Left lung (tissue), 14 donors: ENCODE measurements at places on chromosomes 2 and 18. TPM values are rescaled to one million over a fixed set of nuclear protein-coding genes. Genes with fewer than 3 reads are reported as not detected.

Gene SCN2A
- polyA plus RNA-seq: 0.43 TPM

Gene APLF
- 3.3 TPM for polyA plus RNA-seq

Gene NT5DC4
- polyA plus RNA-seq: not detected

Gene CD302
- 54.9 TPM for polyA plus RNA-seq

Gene IRS1
- 43.5 TPM for polyA plus RNA-seq

DNA sequence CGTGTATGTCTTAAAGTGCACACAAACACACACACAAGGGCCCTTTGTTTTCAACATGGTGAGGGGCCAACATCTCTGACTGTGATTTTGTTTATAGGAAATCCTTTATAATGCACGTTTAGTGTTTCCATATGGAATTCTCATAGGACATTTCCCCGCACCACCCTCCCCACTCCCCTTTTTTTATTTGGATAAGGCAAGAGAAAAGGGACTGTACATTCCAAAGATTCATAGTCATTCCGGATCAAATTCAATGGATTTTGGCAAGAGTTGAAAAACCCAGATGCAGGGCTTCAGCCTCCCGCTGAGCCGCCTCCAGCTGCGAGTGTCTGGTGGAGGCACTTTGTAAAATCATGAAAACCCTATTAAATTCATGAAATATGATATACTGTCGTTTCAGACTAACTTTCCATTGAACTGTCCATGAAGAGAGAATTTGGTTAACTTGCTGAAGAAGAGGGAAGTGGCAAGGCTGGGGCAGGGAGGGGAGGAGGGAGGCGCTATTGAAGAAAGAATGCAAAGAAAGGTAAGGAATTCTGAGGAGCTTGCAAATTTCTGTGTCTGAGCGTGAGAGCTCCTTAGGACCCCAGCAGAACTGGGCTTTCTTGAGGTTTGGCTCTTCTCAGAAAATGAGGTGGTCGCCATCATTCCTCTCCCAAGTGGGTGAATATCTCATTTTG, 25.8 kb upstream of the SLC14A2 start:
- H3K4me1 ChIP-seq: no peaks in the 10 kb centered on the region
- no peaks in the 10 kb centered on the region for H3K27me3 ChIP-seq
- no peak for DNase-seq

GRCh38 chr2:240611601-240612210, 13.6 kb upstream of the GPR35 start:
- DNase-seq: no peak
- no peak overlapping the region for H3K27ac ChIP-seq
- no peak overlapping the region for H3K4me3 ChIP-seq
- H3K27me3 ChIP-seq: no peaks in the 10 kb centered on the region

GRCh38 chr2:43948370-43948769, 47.4 kb downstream of the LRPPRC start:
- H3K27ac ChIP-seq: no peak overlapping the region
- no peak for DNase-seq
- H3K36me3 ChIP-seq: no peaks in the 10 kb centered on the region
- no peak overlapping the region for H3K4me3 ChIP-seq

GRCh38 chr2:63408530-63408929, 179.7 kb downstream of the WDPCP start:
- DNase-seq: no peak
- peaks cover 6% of the 10 kb centered on the region for H3K36me3 ChIP-seq
- H3K4me3 ChIP-seq: no peak overlapping the region
- H3K27ac ChIP-seq: no peak overlapping the region
- H3K27me3 ChIP-seq: no peaks in the 10 kb centered on the region
- H3K4me1 ChIP-seq: no peaks in the 10 kb centered on the region

- H3K27me3 ChIP-seq: no peaks in the 10 kb centered on the region
- DNase-seq: no peak
- H3K36me3 ChIP-seq: no peaks in the 10 kb centered on the region
- H3K4me3 ChIP-seq: no peak overlapping the region
- H3K4me1 ChIP-seq: peaks cover 84% of the 10 kb centered on the region
Observed at GRCh38 chr18:9714266-9715087, 6.4 kb downstream of the RAB31 start.

DNA sequence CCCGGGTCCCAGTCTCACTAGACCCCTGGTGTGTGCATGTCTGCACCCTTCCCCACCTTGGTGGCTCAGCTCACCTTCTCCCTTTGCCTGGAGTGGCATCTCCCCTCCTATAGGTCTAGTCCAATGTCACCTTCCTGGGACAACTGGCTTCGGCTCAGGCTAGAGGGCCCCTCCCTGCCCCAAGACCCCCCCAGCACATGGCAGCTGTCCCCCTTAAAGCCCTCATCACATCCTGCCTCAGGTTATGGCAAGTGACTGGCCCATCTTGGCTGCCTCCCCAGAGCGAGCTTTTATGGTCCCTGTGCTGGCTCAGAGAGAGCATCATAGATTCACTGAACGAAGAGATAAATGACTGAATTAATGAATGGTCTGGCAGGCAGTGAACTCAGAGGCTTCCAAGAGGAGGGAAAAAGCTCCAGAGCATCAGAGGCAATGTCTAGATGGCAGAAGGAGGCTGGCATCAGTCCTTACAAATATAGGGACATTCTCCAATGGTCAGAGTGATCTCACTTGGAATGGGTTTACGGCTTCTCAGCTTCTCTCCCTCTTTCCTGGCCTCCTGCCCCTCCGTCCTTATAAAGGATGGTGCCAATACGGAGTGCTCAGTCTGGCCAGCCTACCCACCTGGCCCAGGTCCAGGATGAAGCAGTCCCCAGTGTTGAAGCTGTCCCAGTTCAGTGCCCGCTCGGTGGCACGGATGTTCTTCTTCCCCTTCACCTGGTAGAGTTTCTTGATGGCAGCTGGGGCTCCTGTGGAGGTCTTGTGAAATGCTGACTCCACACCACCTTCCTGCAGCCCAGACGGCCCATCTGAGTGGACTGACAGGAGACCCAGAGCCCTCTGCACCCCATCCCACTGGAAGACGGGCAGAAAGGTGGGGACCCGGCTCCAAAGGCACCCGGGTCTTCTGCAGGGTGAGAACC, 9.4 kb downstream of the CAPG start:
- no peaks in the 10 kb centered on the region for H3K27me3 ChIP-seq
- no peaks in the 10 kb centered on the region for H3K4me1 ChIP-seq
- H3K36me3 ChIP-seq: peaks cover 70% of the 10 kb centered on the region
- H3K27ac ChIP-seq: no peak overlapping the region
- no peak for DNase-seq

DNA sequence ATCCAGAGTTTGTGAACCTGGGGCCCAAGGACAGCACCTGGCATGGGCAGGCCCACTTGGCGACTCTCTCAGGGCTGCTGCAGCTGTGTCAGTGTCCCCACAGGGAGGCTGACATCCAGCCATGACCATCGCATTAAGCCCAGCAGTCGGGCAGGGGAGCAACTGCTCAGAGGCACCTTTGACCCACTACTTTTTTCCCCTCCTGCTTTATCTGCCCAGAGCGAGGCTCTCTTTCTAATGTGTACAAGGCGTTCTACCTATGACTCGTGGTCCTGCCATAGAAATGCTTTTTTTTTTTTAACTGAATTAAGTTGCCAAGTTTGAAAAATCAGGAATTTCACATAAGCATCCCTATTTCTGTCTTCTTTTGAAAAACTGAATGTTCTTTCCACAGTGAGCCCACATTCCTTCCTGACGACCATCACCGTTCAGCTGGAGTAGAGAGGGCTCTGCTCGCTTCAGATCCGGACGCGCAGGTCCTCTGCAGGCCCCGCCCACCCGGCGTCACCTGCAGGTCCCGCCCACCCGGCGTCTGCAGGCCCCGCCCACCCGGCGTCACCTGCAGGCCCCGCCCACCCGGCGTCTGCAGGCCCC, 403 bp upstream of the CLUL1 start:
- no peak overlapping the region for H3K27ac ChIP-seq
- H3K36me3 ChIP-seq: no peaks in the 10 kb centered on the region
- no peaks in the 10 kb centered on the region for H3K4me1 ChIP-seq
- no peak for DNase-seq
- H3K4me3 ChIP-seq: no peak overlapping the region
- peaks cover 48% of the 10 kb centered on the region for H3K27me3 ChIP-seq

- peak overlapping the region; percentile 85 for H3K27ac ChIP-seq
- no peaks in the 10 kb centered on the region for H3K36me3 ChIP-seq
- peaks cover 24% of the 10 kb centered on the region for H3K4me1 ChIP-seq
- H3K4me3 ChIP-seq: peak overlapping the region; percentile 26
- DNase-seq: no peak
- H3K27me3 ChIP-seq: no peaks in the 10 kb centered on the region
Observed at GRCh38 chr2:10331702-10332401, 29.1 kb downstream of the HPCAL1 start.

DNA sequence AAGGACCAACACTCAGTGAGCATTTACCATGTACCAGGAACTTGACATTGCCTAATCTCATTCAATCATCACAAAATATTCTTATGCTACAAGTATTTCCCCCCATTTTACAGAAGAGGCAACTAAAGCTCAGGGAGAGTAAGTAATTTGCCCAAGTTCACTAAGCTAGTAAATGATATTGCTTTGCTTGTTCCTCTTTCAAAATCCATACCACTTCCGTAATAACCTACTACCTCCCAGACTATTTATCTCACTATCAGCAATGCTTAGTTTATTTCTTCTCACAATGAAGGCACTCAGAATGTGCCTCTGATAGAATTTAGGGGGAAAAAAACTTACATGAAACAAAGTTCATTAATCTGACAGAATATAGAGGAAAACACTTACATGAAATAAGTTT, 1070.9 kb upstream of the FANCL start:
- no peaks in the 10 kb centered on the region for H3K36me3 ChIP-seq
- H3K27ac ChIP-seq: no peak overlapping the region
- no peak overlapping the region for H3K4me3 ChIP-seq
- peaks cover 4% of the 10 kb centered on the region for H3K27me3 ChIP-seq
- no peak for DNase-seq

DNA sequence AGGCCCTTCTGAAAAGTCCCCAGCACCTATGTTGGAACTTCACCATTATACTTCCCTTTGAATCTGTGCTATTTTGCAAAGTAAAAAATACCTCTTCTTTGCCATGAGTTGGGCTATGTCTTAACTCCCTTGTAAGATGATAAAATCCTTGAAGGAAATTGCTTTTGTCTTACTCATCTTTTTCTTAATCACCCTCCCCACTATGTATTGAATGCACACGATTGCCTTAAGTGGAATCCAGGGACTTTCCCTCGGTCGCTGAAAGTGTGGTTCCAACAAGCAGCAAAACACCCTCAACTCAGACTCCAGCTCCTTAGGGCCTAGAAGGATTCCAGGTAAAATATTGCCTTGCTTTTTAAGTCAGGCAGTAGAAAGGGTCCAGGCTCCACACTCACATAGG, 173.2 kb upstream of the ARL4C start:
- no peaks in the 10 kb centered on the region for H3K4me1 ChIP-seq
- no peak for DNase-seq
- no peak overlapping the region for H3K4me3 ChIP-seq
- no peaks in the 10 kb centered on the region for H3K27me3 ChIP-seq
- no peak overlapping the region for H3K27ac ChIP-seq

DNA sequence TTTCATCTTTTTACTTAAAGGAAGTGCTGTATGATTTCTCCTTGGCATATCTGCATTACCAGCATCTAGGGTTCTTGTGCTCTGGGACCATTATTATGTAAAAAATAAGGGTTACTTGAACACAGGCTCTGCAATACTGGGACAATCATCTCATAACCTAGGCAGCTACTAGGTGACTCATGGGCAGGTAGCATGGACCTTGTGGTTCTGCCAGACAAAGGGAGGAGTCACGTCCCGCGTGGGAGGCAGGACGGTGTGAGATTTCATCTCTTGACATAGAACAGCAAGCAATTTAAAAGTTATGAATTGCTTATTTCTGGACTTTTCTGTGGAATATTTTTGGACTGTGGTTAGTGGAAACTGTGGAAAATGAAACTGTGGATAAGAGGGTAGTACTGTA, 34.1 kb downstream of the ASAP2 start:
- H3K4me1 ChIP-seq: peaks cover 13% of the 10 kb centered on the region
- no peak overlapping the region for H3K4me3 ChIP-seq

- H3K4me3 ChIP-seq: no peak overlapping the region
- DNase-seq: no peak
- H3K4me1 ChIP-seq: no peaks in the 10 kb centered on the region
- H3K27me3 ChIP-seq: no peaks in the 10 kb centered on the region
Observed at GRCh38 chr2:8740136-8740535, 58.3 kb downstream of the ID2 start.

DNA sequence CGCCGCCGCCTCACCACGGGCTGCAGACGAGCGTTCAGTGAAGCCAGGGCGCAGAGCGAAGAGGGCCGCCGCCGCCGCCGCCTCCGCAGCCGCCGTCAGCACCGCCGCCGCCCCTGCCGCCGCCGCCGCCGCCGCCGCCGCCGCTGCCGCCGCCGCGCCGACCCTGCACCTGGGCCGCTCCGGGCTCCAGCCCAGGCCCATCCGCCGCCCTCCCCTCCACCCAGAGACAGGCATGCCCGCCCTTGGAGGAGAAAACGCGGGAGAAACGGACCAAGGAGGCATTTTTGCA, 3.0 kb downstream of the POU3F3 start:
- peaks cover 50% of the 10 kb centered on the region for H3K4me1 ChIP-seq
- H3K27me3 ChIP-seq: peaks cover 92% of the 10 kb centered on the region
- DNase-seq: no peak
- H3K27ac ChIP-seq: no peak overlapping the region
